Putamen (tissue), 1 donor: ENCODE measurements at places on chromosomes 7 and 10.

DNA sequence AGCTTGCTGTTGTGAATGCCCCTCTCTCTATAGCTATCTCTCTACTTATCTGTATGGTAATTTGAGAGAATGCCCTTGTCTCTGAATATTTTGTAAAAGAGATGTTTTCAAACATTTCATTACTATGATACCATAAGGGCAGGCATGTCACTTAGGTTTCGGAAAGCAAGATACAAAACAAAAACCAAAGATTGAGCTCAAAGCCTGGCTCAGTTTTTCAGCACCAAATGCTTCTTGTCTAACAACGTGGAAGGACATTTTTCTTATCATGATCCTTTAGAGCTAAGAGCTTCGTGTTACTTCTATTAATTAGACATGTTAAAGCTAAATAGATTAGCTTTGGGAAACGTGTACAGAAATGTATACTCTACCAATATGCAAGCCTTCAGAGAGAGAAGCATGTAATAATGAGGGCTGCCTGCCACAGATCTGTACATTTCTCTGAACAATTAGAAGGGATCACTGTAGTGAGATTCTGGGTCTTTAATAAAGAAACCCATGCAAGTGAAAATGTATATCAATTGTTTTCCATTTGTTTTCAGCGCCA, 148.9 kb downstream of the ARID5B start:
- DNase-seq = no peak

GRCh38 chr10:43203448-43204041, 63.3 kb downstream of the RASGEF1A start:
- no peak for DNase-seq

DNA sequence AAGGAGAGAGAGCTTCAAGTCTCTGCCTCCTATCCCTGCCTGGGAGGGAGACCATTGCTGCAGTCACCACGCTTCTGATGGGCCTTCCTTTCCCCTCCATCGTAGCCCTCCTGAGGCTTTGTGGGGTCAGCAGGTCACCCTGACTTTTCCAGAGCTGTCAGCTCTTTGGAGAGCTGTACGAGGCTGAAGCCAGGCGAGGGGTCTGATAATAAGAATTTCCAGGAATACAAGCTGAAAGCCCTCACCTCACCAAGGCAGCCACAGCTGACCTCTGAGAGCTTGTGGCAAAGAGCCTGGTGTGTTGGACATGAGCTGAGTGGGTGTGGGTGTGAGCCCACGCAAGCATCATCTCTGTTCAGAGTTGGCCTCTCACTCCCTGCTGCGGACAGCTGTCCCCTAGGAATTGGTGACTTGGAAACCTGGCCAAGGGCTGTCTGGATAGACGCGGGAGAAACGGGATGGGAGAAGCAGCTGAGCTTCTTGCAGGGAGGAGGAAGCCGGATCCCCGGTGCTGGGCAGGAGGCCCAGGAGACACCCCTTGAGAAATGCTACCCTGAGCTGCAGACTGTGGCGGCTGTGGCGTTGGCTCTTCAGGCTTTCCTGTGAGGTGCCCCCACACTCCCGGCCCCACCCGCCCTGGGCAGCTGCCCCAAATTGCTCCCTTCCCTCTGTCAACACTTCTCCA, 122.1 kb upstream of the BTBD16 start:
- DNase-seq = no peak

DNA sequence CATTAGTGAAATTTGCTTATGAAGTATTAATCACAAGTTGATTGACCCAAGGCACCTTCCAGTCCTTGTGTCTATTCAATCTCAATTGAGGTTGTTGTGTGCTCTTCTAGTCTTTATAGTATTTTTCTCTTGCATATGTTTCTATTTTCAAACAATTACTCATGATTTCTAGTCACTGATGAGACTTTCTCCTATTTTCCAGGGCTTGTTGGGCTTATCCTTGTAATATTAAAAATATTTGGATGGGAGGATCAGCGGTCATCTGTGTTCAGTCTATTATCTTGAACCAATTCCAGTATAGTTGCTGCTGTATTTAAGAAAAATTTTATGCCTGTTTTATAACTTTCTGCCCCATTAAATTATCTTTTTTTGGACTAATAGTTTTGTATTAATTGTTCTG, 154.4 kb downstream of the PTEN start:
- DNase-seq = no peak

GRCh38 chr7:81791568-81792518, 22.0 kb upstream of the HGF start:
- DNase-seq = no peak

DNA sequence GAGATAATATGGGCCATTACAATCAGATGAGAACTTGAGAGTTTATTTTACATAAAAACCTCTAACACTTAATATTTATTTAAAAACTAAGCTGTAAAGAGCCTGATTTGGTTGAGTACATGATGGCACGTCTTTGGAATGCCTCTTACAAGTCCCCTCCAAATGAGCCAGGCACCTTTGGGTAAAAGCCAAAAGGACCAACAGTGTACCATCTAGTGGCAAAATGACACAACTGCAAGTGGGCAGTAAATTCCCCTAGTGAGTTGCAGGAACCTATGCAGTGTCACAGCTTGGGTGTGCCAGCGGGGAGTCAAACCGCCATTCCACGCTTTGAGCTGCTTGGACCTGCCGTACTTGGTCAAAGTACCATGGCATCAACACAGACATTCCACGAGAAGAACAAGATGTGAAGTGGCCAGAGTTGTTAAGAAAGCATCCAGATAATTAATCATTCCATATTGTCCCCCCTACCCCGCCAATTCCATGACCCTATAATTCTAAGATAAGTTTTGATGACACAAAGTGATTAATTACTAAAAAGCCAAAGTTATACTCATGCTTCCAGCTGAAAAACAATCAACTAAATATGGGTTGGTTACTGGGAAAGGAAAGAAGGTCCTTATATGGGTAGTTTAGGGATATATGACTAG, 115.2 kb downstream of the SORBS1 start:
- peak; percentile 61 for DNase-seq

GRCh38 chr7:38235606-38236005, 37.8 kb downstream of the TARP start:
- no peak for DNase-seq

DNA sequence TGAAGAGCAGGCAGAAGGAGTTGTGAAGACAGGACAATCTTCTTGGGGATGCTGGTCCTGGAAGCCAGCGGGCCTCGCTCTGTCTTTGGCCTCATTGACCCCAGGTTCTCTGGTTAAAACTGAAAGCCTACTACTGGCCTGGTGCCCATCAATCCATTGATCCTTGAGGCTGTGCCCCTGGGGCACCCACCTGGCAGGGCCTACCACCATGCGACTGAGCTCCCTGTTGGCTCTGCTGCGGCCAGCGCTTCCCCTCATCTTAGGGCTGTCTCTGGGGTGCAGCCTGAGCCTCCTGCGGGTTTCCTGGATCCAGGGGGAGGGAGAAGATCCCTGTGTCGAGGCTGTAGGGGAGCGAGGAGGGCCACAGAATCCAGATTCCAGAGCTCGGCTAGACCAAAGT, 1.5 kb downstream of the CHPF2 start:
- DNase-seq = no peak
